ENCODE measurements at places on chromosomes 1 and 21.
A peak's percentile ranks its signal among the peaks of the same experiment; 100 is the strongest.

GRCh38 chr1:77514921-77515776 lies 167.3 kb downstream of the ZZZ3 start:
- peak; percentile 69 for DNase-seq

- no peak for DNase-seq
These were observed 8.5 kb downstream of the GPR157 start for GRCh38 chr1:9120312-9120958.

DNA sequence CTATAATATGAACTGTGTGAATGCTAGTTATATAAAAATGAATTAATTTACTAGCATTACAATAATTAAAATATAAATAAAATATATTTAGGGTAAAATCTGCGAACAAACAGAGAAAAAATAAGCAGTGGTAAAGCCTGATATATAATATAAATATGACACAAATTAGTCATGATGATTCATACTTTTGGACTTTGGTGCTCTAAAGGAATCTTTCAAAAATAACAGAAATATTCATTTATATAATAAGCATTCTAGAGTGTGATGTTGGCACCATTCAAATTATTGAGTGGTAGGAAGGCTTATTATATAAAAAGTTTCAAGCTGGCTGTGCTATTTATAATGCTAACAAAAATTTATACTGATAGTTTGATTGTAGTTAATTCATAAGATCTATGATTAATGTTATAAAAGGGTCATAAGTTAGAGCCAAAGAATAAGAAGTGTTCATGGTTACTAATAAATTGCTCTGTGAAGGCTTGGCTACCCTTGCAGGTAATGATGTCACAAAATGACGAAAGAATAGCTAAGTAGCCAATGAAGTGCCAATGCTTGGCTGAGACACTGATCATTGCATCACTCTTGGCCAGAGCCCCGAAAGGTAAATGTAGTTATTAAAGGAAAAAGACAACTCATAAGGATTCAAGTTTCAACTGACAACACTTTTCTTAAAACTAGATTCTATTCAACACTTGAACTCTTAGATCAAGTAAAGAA lies 108.7 kb downstream of the USH2A start:
- DNase-seq: no peak

- no peak for DNase-seq
These were observed 440.0 kb downstream of the USP25 start for GRCh38 chr21:16169779-16170178.

DNA sequence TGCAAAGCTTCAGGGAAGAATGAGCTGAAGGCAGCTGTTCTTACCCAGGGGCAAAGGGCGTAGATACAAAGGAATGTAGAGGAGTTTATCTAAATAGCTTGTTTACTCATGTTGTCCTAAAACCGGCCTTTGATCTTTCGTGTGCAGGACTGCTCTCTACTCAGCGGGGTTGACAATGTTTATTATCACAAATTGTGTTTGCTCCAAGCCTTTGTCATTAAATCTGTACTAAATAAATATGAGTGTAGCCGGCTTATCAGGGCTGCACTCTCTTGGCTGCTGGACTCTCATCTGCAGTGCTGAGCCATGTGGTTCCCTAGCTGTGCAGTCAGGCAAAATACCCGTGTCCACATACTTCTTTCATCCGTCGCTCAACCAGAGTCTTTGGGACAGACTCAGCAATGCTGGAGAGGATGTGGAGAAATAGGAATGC lies 199.0 kb downstream of the LBR start:
- DNase-seq: no peak

DNA sequence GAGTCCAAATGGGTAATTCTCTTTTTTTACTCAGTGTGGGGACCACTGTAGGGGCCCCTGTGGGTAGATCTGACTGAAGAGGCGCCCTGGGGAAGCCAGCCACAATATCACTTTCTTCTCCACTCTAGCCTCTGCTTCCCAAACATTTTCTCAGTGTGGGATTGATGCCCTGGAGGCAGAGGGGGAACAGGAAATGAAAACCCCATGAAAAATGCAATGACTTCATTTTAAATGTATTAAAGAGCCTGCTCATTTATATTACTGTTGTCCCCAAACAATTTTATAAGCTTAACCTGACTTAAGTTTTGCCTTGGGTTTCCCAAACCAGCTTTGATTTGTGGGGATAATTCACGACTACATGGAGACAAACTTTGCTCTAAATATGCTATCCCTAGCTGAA lies 181.9 kb downstream of the C1orf94 start:
- no peak for DNase-seq

DNA sequence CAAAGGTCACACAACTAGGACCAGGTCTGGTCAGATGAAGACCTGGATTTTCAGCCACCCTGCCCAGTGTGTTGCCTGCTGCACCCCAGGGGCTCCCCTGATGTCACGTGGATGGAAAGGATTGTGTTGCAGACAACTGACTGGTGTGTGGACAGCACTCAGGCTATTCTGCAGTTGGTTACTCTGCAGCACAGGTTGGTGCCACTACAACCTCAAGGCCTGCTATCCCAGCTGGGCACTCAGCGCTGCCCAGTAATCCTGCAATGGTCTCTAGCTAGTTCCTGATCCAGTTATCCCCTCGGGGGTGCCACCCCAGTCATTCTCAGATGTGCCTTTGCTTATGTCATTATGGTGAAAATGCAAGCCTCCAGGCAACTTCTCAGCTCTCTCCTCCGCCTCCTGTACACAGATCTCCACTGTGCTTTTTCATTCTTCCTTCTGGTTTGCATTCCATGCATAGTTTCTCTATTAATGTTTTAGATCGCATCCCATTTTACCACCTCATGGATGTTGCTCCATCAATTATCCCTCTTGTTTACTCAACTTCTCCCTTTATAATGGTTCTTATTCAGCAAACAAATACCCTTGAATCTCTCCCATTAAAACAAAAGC lies 503.2 kb upstream of the CAMK1G start:
- DNase-seq: no peak

DNA sequence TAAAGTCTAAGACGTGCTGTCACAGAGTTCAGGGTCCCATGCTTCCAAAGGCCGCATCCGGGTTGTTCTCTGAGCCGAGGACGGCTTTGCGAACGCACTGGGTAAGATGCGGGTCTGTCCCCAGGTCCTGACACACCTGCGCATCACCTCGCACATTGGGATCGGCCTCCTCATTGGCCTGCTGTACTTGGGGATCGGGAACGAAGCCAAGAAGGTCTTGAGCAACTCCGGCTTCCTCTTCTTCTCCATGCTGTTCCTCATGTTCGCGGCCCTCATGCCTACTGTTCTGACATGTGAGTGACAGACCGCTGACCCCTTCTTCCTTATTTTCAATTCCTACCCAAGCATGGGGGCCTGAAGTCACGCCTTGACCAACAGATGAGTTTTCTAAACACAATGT lies 25.3 kb downstream of the TFF3 start:
- DNase-seq: no peak

GRCh38 chr1:51648180-51649109 lies 31.6 kb downstream of the OSBPL9 start:
- peak; percentile 46 for DNase-seq

- DNase-seq: no peak
These were observed 178.9 kb upstream of the GREM2 start for GRCh38 chr1:240790856-240791255.

DNA sequence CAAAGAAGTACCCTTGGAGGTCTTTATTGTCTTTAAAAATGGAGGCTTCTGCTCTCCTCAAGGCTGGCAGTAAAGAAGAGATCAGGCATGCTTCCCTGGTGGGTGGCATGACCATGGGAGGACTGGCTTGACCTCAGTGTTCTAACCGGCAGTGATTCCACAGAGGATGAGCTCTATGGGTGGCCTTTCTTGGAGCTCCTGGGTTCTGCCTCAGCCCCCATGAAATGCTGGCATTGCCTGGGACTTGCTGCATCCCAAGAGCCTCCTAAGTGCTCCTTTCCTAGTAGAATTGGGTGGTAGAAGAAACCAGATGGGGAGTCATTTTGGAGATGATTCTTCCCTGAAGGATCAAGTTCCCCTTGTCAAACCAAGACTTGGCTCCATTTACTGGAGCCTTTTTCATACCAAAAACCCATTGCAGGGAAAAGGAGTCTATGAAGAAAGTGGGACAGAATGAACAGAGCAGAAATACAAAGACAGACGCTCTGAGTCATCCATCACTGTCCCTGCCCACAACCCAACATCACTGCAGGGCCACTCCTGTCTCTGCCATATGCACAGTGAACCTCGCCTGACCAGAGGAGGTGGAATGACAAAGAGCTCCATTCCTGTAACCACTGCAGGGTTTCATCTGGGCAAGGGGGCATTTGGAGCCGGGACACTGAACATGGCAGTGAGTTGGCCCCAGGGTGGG lies 42.4 kb downstream of the RIMS3 start:
- no peak for DNase-seq

- DNase-seq: no peak
These were observed 4.1 kb upstream of the OR2M5 start for GRCh38 chr1:248140846-248141245.

GRCh38 chr1:227124473-227124872 lies 184.4 kb downstream of the COQ8A start:
- no peak for DNase-seq

DNA sequence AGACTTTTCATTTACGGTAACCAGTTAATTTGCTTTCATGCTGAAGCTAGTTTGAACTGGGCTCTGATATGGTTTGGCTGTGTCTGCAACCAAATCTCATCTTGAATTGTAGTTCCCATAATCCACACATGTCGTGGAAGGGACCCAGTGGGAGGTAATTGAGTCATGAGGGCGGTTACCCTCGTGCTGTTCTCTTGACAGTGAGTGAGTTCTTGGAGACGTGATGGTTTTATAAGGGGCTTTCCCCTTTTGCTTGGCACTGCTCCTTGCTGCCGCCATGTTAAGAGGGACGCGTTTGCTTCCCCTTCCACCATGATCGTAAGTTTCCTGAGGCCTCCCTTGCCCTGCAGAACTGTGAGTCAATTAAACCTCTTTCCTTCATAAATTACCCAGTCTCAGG lies 10.3 kb upstream of the FHAD1 start:
- DNase-seq: no peak

DNA sequence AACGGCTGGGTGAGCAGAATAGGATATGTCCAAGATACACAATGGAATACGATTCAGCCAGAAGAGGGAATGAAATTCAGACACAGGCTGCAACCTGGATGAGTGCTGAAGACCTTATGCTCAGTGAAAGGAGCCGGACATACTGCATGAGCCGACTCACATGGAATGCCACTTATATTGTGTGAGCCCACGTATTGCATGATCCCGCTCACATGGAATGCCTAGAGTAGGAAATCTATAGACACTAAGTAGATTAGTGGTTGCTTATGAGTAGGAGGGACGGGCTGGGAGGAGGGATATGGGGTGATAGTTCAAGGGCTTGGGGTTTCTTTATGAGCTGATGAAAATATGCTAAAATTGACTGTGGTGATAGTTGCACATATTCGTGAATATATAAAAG lies 26.8 kb downstream of the TMPRSS2 start:
- DNase-seq: no peak

GRCh38 chr1:203760506-203760905 lies 4.5 kb upstream of the LAX1 start:
- DNase-seq: no peak

- peak; percentile 55 for DNase-seq
These were observed 53.5 kb downstream of the FOXD2 start for GRCh38 chr1:47491341-47491753.

DNA sequence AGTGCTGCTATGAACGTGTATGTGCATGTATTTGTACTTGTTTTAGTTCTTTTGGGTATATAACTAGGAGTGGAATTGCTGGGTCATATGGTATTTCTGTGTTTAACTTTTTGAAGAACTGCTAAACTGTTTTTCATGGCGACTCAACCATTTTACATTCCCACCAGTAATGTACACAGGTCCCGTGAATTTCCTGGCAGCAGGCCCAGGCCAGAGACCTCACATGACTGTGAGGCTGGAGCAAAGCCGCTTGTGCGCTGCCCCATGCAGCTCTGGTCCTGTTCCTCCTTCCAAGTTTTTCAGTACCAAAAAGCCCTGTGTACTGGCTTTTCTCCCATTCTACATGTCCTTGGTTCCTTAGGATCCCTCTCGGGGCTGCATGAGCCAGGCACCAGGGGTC lies 29.6 kb downstream of the ACOT11 start:
- peak; percentile 86 for DNase-seq

DNA sequence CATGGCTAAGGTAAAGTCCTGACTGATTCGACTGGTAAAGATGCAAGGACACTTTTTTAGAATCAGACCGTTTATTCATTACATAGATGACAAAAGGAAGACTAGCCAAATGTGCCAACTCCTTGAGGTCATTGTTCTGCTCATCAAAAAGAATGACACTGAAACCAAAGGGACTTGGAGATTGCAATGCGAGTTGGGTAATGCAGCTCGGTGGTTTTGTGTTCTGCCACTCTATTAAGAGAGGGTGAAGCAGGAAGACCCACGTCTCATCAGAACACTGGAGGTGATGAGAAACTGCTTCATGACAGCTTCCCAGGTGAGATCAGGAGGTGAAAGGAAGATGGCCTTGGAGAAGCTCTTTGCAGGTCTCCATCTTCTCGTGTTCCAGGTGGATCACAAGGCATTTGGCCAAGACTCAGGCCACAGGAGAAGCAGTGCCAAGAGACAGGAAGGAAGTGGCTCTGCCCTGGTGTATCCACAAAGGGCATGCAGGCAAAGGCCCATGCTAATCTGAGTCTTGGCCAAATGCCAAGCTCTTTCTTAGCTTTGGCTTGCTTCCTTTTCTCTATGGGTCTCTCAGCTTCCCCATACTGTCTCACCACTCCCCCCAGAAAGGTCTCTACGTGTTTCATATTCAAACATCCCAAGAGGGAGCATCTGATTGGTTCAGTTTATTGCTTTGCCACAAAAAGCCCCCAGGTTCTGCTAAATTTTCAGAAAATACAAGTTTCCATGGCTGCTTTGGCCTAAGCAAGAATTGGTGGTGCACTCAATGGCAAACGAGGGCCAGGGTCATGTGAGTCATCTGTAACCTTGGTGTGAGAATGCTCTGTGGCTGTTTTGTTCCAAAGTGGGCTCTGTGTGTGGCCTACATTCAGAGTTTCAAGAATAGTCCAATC lies 5.7 kb upstream of the CCT8 start:
- DNase-seq: no peak

Measured in cardiac muscle cell (in vitro differentiated cells and primary cell).